HT-29 (cell line): ENCODE measurements at places on chromosomes 2 and 18.

GRCh38 chr2:53177327-53177726 lies 590.3 kb upstream of the CHAC2 start:
- DNase-seq = no peak

GRCh38 chr2:201608021-201608420 lies 35.3 kb downstream of the TMEM237 start:
- no peak for DNase-seq

- no peak for DNase-seq
Observed at GRCh38 chr2:124319577-124319976, 294.5 kb downstream of the CNTNAP5 start.

GRCh38 chr18:14947482-14948162 lies 199.7 kb downstream of the ANKRD30B start:
- no peak for DNase-seq

DNA sequence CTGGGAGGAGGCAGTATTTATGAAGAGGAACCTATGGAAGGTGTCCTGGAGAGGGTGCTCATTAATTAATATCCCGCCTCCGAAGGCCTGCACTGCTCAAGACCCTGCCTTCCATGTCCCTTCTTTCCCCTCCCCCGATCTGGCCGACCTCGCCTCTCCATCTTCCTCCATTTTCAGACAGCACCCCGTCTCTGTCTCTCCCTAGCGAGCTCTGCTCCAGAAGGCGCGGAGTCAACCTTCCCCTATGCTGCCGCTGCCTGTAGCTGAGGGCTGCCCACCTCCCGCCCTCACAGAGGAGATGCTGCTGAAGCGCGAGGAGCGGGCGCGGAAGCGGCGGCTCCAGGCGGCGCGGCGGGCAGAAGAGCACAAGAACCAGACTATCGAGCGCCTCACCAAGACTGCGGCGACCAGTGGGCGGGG lies 1.1 kb upstream of the WBP1 start:
- DNase-seq = no peak

GRCh38 chr2:222952204-222952603 lies 91.4 kb downstream of the ACSL3 start:
- peak; percentile 50 for DNase-seq

GRCh38 chr2:85259101-85259590 lies 68.6 kb downstream of the TGOLN2 start:
- DNase-seq = no peak

DNA sequence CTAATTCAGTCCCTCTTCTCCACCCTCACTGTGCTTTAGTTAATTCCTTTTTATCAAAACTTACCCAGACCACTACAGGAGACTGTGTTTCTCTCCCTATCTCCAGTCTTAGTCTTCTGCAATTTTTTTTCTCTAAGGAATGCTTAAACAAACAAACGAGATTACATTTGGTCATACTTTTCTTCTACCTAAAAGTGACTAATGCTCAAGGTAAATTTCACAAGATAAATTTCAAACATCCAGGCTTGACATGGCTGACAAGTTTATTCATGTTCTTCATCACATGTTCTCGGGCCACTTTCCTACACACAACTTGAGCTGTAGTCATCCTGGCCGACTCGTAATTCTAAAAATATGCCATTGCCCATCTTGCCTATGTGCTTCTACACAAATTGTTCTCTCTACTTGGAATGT lies 23.2 kb upstream of the ACSL3 start:
- DNase-seq = peak; percentile 54

- no peak for DNase-seq
Observed at GRCh38 chr2:65292461-65293011, 64.9 kb downstream of the ACTR2 start.

- no peak for DNase-seq
Observed at GRCh38 chr2:29753671-29754444, 167.5 kb downstream of the ALK start.

DNA sequence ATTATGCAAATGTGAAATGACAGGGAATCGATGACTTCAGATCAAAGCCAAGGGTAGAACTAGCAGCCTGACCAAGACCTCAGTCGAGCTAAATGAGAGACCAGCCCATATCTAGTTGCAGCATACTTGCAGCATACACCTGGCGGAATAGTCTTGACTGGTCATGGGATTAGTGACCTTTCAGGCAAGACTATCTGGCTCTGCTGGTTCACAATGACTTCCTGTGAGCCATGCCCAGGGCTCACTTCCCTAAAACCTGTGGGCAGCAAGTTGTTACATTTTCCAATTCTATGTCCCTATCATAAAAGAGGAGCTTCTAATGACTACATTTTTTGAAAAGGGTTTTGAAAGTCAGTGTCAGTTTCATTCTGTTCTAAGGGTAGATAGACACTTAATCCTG lies 1624.9 kb upstream of the CELF4 start:
- DNase-seq = no peak

DNA sequence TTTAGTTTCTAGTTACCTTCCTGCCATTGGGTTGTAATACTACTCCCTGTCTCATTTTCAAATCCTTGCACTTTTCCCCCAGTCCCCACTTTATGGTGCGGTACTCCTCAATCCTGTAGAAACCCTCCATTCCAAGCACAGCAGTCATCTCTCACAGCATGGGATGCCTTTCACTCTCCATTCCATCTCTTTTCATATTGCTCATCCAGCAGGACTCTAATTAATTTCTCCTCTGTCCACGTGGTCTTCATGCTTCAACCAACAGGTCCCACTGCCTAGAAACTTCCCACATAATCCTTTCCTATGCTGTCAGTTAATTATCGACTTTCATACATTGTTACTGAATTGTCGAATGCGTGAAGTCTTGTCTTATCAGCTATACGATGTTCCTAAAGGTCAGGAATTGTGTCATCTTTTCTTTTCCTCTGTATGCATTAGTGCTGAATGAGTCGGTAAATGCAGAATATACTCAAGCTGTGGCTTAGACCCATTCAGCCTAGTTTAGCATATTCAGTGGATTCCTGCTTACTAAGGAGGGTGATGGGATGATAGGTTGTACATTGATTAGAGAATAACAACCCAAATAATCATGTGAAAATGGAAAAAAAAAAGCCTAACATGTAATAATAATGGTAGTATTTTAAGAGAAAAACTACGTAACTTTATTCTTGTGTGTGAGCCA lies 89.7 kb downstream of the CRIM1 start:
- no peak for DNase-seq

GRCh38 chr2:100135415-100135814 lies 7.0 kb downstream of the AFF3 start:
- DNase-seq = no peak

GRCh38 chr2:144650907-144651306 lies 131.0 kb upstream of the ZEB2 start:
- DNase-seq = no peak

- no peak for DNase-seq
Observed at GRCh38 chr2:39587641-39588040, 78.1 kb upstream of the TMEM178A start.

DNA sequence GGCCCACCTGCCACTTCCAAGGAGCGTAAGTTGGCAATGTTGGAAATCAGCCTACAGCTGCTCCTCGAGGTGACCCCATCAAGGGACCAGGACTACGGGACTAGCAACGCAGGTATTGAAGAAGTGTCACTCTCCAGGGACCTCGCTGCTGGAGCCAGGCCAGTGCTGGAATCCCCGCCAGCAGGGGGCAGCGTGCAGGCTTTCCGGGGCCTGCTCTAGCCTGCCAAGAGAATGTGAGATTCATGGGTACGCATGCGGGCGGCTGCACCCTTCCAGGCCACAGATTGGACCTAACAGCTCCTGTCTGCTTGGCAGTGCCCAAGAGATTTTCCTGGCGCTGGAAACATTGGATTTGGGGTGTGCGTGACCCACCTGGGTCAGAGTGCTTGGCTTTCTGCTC lies 182.8 kb upstream of the RAB12 start:
- DNase-seq = peak; percentile 4

DNA sequence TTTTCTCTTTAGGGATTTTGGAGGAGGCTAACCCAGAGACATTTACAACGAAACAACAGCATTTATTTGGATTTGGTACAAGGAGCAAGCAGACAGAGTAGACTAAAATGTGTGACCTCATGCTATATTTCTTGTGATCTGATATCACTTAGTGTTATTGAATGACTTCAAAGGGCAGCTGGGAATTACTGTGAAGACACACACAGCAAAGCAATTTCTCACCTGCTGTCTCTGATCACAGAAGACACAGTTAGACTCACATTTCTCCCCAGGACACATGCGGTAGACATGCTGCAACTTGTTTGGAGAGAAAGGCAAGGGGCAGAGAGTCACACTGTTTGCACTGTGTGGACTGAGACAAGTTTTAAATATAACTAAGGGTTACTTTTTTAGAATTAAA lies 67.5 kb downstream of the LTBP1 start:
- DNase-seq = no peak

- no peak for DNase-seq
Observed at GRCh38 chr2:101976891-101977290, 14.9 kb upstream of the IL1R2 start.

GRCh38 chr2:239020541-239021041 lies 172.7 kb downstream of the TWIST2 start:
- no peak for DNase-seq

GRCh38 chr2:32522770-32523169 lies 105.1 kb upstream of the TTC27 start:
- no peak for DNase-seq

DNA sequence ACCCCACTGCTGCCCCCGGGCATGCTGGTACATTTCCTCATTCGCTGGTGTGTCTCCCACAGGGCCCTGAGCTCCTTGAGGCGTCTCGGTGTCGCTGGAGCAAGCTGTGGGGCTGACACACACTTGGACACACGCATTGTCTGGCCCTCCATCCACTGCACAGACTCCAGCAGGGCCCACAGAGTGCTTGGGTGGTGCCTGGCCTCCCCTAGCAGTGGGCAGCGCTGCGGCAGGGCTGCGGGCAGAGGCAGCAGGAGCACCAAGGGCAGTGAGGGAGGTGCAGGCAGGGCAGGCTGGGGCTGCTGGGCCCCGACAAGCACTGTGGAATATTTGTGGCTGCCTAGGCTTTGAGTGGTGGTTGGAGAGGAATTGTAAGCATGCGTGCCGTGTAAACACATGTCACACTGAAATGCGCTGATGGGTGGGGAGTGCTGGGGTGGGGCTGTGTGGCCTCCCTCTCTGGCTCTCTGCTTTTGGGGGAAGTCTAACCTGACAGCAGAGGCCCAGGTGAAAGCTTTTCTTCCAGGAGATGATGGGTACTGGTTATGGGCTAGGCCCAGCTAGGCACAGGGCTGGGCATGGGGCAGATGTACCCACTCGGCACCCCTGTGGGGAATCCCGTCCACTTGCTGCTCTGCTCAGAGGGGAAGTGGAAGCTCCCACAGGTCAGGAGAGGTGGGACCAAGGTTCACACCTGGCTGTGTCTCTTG lies 55.5 kb upstream of the HS6ST1 start:
- DNase-seq = peak; percentile 41

DNA sequence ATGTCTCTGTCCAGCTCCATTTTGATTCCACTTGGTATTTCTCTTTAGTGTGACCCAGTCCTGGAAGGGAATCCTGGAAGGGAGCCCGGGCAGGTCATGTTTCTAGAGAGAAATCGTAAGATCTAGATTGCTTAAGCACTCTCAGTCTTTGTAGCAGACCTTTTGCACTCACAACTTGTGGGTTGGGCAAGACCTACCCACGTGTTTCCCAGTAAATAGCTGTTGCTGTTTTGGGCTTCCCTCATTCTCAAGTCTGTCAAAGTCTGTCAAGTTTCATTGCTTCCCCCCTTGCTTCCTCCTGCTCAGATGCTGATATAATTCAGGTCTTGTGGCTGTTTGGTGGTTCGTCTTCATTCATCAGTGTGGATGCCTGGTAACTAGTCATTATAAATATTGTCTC lies 17.4 kb upstream of the NEMP2 start:
- DNase-seq = no peak

GRCh38 chr2:236552212-236552542 lies 17.4 kb upstream of the ACKR3 start:
- DNase-seq = no peak

- DNase-seq = peak; percentile 64
Observed at GRCh38 chr2:127810156-127810618, 784 bp downstream of the WDR33 start.

- DNase-seq = no peak
Observed at GRCh38 chr2:17429130-17429529, 89.1 kb downstream of the RAD51AP2 start.

DNA sequence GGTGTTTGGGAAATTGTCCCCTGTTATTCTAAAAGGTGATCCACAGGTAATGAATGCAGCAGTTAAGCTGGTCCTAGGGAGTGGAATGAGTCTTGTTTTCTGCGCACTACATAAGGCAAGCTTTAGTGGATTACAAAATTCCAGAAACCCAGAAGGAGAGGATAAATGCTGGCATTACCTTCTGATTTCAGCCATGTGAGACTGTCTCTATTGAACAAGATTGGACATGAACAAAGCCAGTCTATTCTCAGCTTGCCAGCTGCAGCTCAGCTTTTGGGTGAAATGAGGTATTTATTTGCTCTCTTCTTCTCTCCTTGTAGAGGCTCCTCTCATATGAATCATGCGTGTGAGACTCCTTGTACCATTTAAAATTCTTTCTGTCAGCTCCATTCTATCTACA lies 944.9 kb downstream of the CNTNAP5 start:
- no peak for DNase-seq

- DNase-seq = peak; percentile 8
Observed at GRCh38 chr18:44731530-44732237, 51.0 kb downstream of the SETBP1 start.

- DNase-seq = no peak
Observed at GRCh38 chr2:128628206-128628605, 309.5 kb upstream of the HS6ST1 start.

DNA sequence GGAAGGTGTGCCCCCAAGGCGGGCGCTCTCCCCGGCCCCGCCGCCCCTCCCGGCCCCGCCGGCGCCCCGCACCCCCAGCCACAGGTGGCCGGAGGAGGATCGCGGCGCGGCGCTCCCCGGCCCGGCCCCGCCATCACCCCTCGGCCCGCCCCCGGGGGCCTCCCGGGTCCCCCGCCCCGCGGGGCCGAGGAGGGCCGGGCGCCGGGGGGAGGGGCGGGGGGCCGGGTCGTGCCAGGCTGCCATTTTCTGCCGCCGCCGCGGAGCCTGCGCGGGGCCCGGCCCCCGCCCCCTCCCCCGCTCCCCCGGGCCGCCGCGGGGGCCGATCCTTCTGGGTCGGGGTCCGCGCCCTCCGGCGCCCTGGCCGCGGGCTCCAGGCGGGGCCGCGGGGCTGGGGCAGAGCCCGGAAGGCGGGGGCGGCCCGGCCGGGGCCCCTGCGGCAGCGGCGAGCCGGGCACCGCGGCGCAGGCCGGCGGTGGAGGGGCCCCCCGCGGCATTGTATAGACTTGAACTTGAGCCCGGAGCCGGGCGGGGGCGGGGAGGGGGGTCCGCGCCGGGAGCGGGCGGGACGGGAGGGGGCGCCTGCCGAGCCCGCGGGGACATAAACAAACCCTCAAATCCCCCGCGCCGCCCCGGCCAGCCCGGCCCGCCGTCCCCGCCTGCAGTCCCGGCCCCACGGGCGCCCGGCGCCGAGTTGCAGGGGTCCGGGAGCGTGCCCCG lies 556 bp downstream of the DNMT3A start:
- DNase-seq = no peak
